ENCODE measurements at places on chromosomes 3 and 15.

GRCh38 chr3:14913071-14913925 is 34.1 kb upstream of the NR2C2 start:
- DNase-seq: peak; percentile 20

DNA sequence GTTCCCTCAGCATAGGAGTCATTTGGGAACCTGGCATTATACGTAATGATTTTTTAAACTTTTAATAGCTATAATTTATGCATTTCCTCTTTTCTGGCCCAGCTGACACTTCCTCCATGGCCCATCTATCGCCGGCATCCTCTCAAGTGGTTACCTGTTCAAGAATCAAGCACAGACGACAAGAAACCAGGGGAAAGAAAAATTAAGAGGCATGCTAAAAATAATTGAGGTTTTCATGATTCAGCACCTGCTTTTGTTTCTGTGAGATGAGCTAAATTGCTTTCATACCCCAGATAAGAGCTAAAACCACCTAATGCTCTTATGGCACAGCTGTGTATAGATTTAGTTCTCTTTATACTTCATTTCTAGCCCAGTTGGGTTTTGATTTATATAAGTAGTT is 1.7 kb downstream of the SPCS1 start:
- no peak for DNase-seq

DNA sequence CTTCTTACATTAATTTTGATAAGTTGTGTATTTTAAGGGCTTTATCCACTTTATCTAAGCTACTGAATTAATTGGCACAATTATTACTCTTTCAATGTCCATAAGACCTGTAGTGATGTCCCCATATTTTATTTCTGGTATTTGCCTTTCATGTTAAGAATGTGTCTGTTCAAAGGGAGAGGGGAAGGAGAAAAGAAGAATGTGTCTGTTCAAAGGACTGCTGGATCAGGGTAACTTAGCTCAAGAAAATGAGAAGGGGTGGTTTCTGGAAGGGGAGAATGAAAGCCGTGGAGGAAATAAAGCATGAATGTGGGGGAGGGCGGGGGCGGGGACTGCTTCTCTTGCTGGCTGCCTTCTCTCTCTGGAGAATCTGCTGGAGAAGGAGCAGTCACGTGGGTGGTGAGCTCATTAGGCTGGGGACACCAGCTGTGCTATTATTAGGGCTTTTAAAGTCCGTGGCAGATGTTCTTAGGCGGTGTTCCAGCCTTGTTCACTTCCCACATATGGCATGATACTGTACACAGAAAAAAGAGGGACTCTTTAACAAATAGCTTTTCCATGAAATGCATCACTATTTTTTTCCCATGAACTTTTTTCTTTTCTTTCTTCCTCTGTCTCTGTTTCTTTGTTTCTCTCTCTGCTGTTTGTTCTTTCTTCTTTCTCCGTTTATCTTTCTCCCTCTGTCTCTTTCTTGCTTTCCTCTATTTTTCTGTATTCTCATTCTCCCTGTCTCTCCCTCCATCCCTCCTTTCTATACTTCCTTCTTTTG is 63.7 kb upstream of the ULK4 start:
- DNase-seq: peak; percentile 93

DNA sequence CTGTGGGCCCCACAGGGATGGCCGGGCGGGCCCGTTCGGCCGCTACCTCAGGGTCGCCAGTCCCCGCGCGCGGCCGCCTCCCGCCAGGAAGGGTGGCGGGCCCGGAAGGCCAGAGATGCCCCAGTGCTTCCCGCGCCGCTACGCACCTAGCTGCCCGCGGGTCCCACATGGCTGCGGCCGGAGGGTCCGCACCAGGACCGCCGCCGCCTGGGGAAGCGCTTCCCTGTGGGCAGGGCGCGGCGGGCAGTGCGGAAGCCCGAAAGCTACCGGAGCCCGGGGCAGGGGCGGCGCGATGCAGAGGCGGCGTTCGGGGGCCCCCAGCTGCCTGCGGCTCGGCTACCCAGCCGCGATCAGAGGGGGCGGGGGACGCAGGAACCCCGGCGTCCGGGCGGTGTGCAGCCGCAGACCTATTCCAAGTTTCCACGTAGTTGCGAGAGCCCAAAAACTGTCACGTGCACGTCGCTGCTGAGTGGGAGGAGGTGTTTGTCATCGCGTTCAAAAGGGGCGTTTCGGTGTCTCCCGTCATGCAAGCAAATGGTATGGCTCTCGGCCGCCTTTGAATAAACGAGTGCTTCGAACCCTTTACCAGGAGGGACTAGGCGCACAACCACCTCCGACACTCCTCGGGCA is at the start of gene TRANK1:
TSS of gene TRANK1 (minus strand) at position 414 of the 630 bp plus-strand sequence. CDS start at position 169, 245 bp downstream.
- peak; percentile 79 for DNase-seq

DNA sequence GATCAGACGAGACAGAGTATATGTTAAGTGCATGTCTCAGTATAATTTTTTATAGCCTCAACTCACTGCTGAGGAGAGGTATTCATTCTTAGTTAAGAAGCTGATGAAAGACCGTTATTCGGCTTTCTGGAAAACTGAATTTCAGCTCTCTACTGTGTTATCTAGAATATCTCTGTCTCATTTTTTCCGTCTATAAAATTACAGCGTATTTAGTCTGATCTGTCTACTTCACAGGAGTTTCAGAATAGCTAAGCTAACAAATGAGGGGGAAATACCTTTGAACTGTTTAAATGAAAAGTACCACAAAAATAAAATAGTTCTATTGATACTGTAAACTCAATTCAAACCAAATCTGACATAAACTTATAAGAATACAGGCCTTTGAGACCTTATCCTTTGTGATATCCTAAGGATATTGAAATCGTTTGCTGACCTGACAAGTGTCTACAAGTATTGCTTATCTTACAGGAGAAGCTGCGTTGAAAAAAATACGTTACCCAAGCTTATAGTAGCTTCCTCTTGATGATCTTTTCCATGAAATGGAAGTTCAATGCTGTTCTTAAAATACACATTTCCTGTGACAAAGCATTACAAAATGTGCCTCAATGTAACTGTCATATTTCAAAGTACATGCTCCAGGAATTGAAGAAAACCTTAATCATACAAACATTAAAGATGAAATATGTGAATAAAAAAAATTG is 104.6 kb downstream of the IL1RAP start:
- no peak for DNase-seq

GRCh38 chr3:38169027-38169317 is 3.6 kb downstream of the OXSR1 start:
- DNase-seq: no peak

GRCh38 chr3:119808843-119809242 is 26.9 kb downstream of the NR1I2 start:
- no peak for DNase-seq

DNA sequence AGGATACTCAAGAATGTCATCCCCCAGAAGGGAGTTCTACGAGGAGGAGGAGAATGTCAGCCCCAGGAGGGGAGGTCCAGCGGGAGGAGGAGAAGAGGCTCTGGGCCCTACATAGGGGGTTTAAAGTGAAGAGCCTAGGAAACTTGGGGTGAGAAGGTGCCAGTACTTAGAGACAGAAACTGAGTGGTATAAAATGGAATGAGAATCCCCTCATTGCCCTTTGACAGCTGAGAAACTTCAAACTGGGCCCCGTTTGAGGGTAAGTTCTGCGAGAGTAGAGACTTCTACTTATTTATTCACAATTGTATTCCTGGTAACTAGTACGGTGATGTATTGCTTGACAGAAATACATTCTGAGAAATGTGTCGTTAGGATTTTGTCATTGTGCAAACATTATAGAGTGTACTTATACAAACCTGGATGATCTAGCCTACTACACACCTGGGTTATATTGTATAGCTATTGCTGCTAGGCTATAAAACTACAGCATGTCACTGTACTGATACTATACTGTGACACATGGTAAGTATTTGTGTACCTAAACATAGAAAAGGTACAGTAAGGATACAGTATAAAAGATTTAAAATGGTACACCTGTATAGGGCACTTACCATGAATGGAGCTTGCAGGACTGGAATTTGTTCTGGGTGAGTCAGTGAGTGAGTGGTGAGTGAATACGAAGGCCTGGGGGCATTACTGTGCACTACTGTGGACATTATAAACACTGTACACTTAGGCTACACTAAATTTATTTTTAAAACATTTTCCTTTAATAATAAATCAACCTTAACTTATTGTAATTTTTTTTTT is 62.0 kb downstream of the TSC22D2 start:
- no peak for DNase-seq

GRCh38 chr15:89845305-89845893 is 30.7 kb upstream of the ANPEP start:
- no peak for DNase-seq

GRCh38 chr3:73204841-73205240 is 143.4 kb downstream of the EBLN2 start:
- no peak for DNase-seq

DNA sequence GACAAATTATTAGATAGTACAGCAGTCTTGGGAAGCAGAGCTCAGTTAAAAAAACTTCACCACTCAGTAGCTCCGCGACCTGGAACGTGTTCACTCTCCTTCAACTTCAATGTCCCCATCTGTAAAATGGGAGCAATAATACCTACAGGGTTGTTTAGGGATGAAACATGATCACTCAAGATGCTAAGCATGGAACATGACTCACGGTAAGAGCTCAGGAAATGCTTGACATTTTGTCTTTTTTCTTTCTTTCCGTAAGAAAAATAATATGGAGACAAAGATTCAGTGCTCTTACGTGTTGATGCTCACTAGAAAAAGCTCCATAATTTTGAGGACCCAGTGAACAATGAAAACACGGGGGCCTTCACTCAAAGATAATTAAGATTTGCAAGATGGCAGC is 606.7 kb upstream of the MDFIC2 start:
- DNase-seq: no peak

GRCh38 chr3:52063026-52063723 is 6.8 kb upstream of the DUSP7 start:
- DNase-seq: no peak

DNA sequence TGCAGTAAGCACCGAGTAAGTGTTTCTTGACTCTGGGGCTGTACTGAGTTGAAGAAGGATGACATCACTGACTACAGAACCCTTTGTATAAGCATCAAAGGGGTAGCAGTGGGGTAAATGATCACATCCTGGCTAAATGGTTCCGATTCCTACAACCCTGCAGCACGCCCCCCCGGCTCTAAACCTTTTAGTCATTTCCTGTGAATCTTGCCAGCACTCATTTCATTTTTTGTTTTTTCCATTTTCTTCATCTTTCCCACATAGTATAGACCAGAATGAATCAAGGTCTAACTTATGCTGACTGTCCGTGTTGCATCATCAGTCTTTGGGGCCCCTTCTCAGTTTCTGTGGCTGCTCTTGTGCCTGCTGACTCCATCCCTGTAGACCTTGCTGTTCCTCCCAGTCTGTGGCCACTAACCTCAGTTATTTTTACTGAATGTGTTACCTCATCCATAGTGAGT is 383.1 kb upstream of the TPRG1 start:
- no peak for DNase-seq

- no peak for DNase-seq
Measured at GRCh38 chr3:13891492-13892073, 11.7 kb upstream of the WNT7A start.

GRCh38 chr3:42658091-42658770 is 4.7 kb downstream of the ZBTB47 start:
- DNase-seq: no peak

GRCh38 chr15:89623165-89623564 is 32.1 kb downstream of the KIF7 start:
- DNase-seq: no peak

GRCh38 chr15:28049581-28049980 is 49.5 kb downstream of the OCA2 start:
- DNase-seq: no peak

DNA sequence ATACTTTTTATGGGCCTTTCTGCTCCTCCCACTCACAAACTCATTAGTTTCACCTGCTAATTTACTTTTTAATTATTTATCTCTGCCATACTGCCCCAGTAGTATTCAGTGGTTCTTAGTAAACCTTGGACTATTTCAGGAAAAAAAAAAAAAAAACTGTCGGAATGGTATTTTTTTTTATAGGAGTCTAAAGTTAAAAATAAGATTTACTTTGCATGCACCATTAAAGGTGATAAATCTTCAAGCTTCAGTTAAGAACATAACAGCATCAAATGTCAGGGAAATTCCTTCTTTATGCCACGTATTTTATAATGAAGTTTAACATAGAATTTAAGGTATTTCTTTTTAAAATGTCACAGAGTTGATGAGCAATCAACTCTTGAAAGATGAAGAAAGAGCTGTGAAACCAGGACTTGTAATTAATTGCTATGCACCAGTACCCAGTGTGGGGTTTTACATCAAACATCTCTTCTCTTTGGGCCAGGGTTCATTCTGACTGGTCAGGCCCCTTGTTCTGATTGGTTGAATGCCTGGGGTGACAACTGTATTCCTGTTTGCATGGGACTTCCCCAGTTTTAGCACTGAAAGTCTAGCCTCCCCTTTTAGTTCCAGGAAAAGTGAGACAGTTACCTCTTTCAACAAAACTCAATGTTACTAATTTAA is 40.3 kb upstream of the PTPRG start:
- DNase-seq: no peak

DNA sequence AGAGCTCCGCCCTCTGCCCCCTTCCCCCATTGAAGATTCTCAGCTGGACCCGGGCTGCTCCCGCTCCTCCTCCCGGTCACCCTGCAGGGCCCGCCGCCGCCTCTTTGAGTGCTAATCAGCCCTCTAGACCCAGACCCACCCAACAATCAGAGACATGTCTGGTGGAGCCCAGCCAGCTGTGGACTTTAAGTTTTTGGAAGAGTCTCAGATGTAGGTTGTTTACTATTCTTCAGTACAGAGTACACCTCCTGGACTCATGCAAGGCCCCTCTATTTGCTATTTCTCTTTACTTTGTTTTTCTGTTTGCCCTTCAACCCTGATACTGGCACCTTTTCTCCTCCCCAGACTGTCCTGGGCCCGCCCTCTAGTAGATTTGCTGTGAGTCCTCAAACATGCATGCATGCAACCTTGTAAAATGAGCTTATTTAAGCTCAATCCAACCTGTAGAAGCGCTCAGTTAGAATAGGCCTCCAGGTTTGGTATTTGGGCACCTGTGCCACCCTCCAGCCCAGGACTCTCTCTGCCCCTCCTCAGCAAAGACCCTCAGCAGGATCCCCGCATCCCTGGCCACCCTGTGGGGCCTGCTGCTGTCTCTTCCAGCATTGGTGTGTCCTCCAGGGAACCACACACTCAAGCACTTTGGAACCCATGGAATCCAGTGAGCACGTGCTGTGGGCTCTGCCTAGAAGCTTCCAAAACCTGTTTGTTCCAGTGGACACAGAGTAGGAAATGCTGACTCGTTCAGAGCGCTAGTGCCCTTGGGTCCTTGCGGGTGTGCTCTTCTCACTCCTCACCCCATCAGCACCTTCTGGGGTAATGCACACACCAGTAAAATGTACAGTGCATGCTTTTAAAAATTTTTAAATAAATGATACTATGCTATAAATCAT is 4.6 kb downstream of the PRR23E start:
- DNase-seq: no peak

All from Right ventricle myocardium inferior (tissue), 1 donor.